ENCODE measurements at places on chromosomes 6 and 20.

- DNase-seq = no peak
Observed at GRCh38 chr6:85421972-85422371, 27.9 kb upstream of the NT5E start.

GRCh38 chr6:122222761-122223160 lies 176.7 kb upstream of the HSF2 start:
- DNase-seq = no peak

- DNase-seq = no peak
Observed at GRCh38 chr6:1496836-1497760, 107.7 kb downstream of the FOXF2 start.

DNA sequence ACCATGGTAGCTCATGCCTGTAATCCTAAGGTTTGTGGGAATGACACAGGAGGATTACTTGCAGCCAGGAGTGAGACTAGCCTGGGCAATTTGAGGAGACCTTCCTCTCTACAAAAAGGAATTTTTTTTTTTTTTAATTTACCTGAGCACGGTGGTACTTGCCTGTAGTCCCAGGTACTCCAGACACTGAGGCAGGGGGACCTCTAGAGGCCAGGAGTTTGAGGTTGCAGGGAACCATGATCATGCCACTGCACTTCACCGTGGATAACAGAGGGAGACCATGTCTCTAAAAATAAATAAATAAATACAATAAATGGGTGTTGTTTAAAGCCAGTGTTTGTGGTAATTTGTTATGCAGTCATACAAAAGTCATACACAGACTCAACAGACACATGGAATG lies 2.4 kb upstream of the HLA-F start:
- peak; percentile 64 for DNase-seq

GRCh38 chr20:35009665-35010328 lies 54.1 kb downstream of the MYH7B start:
- no peak for DNase-seq

DNA sequence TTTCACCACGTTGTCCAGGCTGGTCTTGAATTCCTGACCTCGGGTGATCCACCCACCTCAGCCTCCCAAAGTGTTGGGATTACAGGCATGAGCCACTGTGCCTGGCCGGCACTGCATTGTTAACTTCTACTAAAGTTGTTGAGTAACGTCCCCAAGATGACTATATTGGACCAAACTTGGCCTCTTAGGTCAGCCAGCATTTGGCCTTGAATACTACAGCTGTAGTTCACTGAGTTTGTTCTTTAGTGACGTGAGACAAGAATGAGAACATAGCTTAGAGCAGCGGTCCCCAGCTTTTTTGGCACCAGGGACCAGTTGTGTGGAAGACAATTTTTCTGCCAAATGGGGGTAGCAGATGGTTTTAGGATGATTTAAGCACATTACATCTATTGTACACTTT lies 237.1 kb downstream of the TBC1D7 start:
- DNase-seq = no peak

- no peak for DNase-seq
Observed at GRCh38 chr20:3854462-3854871, 7.8 kb downstream of the MAVS start.

DNA sequence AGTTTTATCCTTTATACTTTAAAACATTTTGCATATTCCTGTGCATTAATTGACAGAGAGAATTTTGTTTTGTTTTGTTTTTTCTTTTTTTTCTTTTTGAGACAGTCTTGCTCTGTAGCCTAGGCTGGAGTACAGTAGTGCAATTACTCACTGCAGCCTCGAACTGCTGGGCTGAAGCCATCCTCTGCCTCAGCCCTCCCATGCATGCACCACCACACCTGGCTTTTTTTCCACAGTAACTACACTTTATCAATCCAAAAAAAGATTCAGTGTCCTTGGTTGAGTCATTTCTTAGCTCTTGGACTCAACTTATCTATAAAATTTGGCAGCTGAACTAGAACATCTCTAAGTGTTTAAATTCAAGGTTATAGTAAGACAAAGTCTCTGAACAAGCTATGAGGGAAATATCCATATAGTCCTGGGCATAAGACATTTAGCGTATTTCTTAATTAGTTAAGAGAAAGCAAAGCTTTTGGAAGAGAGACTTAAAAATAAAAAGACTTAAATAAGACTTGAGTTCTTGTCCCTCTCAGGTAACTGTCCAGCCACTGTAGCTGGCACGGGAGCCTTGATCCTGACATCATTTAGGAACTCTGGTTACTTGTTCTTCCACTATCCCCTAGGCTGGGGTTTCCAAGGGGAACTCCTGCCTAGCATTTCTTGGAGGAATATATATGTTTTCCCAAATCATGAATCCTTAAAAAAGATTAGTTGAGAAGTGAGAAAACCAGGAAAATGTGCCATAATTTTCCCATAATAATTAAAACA lies 300.1 kb downstream of the HACE1 start:
- no peak for DNase-seq

GRCh38 chr20:4666001-4666479 lies 55.7 kb upstream of the PRND start:
- DNase-seq = peak; percentile 70

DNA sequence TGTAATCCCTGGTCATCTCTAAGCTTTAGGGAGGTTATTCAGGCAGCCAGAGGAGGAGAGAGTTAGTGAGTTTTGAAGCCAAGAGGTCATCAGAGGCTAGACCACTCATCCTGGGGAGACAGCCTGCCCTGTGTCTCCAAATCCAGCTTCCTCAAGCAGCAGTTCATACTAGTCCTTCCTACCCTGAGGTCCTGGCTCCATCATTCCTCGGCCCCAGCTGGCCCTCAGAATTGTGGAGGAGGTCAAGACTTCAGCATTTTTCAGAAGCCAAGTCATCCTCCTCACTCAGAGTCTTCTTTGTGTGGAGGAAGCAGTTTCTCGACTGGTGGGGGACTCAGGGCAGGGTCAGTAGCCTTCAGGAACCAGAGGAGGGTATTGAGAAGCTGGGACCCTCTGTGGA lies 12.4 kb upstream of the KIAA1755 start:
- DNase-seq = no peak

DNA sequence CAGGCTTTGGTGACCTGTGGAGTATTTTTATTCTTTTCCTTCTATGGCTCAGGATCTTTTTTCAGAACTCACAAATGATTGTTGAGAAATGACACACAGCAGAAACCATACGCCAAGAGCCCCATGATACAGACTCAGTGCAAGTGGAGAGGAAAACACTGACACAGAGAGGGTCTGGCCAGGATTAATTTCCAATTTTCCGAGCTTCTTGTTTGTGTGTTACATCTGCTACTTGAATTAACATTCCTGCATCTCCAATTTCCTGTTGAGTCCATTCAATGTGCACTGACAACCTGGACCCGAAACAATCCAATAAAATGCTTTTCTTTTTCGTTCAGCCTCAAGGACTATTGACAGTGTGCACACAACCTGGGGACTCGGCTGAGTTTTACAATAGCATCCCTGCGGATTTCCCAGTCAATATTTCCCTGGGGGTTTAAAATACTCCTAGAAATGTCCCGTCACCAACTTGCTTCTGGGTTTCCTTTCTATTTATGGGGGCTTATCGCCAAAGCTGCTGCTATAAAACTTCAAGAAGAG lies 4.9 kb upstream of the MLN start:
- DNase-seq = no peak

DNA sequence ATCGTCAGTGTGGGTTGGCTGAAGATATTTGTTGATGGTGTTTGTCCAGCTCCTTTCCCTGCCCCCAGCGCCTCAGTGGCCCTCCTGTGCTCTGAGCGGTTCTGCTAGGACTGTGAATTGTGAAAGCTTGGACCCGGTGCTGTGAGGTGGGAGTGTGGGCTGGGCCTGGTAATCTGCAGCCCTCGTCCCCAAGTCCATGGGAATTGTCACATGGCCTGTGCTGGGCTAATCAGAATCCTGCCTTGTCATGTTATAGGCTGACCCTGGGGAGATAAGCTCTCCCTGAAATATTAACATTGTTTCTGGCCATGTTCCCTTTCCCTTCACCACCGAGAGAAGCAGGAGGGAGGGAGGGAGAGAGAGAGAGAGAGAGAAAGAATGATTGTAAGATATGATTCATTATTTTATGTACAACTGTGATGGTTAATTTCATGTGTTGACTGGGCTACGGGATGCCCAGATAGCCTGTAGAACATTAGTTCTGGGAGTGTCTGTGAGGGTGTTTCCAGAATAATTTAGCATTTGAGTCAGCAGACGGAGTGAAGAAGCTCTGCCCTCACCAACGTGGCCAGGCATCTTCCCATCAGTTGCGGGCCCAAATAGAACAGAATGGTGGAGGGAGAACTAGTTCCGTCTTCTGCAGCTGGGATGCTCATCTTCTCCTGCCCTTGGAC lies 62.4 kb downstream of the TFAP2C start:
- no peak for DNase-seq

DNA sequence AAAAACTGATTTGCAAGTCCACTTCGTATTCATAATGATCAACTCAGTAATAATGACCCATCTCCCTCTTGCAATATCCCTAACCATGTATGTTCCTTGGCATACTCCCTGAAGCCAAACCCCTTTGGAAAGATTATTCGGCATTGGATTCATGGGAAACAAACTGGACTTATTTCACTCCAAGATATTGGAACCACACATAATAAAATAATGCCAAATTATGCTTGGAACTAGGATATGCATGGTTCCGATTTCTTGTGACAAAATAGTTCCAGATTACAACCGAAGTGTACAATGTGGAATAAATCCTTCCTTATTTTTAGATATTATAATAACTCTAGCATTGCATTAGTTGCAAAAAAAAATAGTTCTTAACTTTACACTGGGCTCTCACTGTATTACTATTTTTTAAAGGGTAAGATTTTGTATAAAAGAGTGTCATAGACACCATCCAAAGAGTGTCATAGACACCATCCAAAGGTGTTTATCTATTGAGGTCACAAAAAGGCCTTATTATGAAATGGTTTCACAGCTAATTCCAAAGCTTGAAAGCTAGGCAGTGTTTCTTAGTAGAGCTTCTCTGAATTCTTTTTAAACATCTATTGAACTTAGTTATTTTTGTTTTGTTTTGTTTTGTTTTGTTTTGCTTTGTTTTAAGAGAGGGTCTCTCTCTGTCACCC lies 410.9 kb upstream of the JARID2 start:
- DNase-seq = no peak

DNA sequence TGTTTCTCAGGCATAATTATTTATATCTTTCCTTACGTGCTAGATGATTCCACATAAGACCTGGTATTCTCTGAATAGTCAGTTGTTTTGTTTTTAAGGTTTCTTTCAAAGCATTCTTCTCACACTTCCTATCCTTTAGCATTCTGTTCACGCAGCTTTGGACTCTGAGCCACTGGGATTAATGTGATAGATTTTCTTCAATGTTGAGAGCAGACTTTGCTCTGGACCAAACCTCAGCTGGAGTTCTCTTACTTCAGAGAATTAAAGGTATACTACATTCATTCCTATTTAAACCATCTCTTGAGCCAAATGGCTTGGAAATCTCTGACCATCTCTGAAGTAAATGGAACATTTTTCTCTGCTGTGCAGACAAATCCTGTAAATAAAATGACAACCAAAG lies 70.7 kb upstream of the TRAF3IP2 start:
- no peak for DNase-seq

GRCh38 chr6:109023356-109023925 lies 71.2 kb downstream of the SESN1 start:
- DNase-seq = no peak

- DNase-seq = no peak
Observed at GRCh38 chr20:32989507-32990283, 14.5 kb downstream of the SUN5 start.

DNA sequence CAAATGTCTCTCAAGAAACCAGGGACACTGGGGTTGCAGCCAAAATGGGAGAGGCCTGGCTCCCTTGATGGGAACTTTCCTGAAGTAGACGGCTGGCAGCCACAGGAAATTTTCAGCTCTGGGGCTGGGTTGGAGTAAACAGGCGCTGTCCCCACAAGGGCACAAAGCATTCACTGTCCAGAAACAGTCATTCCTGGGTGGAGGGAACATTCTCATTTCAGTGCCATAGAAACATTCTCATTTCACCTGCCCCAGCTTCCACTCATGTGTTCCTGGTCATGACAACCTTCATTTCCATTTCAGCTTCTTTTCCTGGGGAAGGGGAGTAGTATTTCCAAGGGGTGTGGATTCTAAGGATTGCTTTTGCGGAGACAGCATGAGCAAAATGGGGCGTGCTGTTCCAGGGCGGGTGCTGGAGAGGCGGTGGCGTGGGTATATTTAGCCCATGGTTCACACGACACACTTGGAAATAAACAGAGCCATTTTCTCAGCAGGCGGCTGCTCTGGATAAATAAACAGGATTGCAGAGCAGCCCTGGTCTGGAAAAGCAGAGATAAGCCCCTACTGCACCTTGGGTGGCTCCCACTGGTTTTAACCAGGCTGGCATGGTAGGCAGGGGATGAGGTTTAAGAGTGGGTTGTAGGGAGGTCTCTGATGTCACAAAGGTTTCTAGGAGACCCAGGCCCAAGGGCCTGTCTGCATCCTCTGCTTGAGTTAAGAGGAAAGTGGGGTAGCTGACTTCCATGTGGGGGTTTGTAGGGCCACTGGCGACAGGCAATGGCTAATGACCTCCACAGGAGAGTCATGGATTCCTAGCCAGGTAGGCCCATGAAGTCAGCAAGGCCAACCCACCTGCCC lies 32.9 kb downstream of the COX4I2 start:
- no peak for DNase-seq

GRCh38 chr6:9412951-9413559 lies 977.7 kb upstream of the SLC35B3 start:
- DNase-seq = no peak

DNA sequence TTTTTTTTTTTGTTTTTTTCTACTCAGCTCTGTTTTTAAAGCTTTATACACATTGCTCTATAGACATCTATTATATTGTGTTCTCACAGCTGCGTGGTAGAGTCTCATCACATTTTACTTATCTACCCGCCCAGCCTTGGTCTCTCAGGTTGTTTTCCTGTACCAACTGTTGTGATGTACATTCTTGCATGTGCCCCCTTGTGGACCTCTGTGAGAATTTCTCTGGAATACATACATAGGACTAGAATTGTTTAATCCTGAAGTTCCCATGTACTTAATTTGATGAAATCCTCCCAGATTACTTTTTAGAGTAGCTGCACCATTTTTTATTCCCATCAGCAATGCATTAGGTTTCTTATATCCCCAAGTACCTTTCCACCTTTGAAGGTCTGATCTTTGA lies 40.4 kb upstream of the TINAG start:
- DNase-seq = no peak

- no peak for DNase-seq
Observed at GRCh38 chr6:27303613-27304272, 8.3 kb downstream of the POM121L2 start.

GRCh38 chr6:15265787-15266186 lies 19.9 kb downstream of the JARID2 start:
- no peak for DNase-seq

DNA sequence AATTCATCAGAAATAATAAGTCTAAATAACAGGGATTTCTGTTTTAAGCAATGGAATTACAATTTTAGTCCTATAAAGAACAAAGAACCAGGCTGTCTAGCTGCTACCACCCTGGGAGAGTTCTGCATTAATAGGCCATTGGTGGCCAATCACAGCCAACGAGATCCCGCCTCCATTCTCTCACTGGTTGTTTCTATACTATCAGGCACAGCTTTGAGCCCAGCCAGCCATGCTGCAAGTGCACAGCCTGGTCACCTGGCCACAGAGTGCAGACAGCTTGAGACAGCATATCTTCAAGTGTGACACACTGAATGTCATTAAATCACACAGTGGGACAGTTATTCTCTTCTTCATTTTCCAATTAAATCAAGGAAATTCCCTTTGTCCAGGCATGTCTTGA lies 16.1 kb upstream of the RAB22A start:
- DNase-seq = no peak

All from natural killer cell (primary cell).